Posterior vena cava (tissue), 2 donors: ENCODE measurements at places on chromosomes 2 and 18.

- DNase-seq = no peak
Measured at GRCh38 chr2:170813611-170814532, 2.8 kb upstream of the GAD1 start.

DNA sequence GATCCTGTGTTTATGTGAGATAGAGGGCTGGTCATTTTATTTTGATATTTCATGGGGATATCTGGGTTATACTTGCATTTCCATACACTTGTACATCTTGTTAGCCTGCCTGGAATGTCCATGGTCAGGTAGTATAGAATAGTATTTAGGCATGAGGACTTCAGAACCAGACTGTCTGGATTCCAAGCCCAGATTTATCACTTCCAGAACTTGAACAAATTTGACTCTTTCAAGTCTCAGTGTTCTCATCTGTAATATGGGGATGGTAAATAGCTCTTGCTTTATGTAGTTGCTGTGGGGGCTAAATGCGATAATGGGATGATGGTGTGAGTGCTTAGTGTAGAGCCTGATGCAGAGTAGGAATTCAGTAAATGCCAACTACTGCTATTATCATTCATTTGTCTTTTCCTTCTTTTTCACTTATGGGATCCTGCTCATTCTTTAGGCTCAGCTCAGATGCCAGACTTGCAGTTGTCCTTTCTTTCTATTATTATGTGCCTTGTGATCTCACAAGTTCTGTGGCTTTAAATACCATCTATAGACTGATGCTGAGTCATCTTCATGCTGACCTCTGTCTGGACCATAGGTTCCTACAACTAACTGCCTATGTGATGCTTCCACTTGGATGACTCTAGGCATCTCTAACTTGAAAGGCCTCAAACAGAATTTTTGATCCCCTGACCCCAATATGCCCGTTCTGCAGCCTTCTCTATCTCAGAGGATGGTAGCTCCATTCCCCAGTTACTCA lies 67.4 kb downstream of the POLE4 start:
- no peak for DNase-seq

GRCh38 chr2:86783615-86784339 lies 6.9 kb downstream of the CD8A start:
- DNase-seq = no peak

DNA sequence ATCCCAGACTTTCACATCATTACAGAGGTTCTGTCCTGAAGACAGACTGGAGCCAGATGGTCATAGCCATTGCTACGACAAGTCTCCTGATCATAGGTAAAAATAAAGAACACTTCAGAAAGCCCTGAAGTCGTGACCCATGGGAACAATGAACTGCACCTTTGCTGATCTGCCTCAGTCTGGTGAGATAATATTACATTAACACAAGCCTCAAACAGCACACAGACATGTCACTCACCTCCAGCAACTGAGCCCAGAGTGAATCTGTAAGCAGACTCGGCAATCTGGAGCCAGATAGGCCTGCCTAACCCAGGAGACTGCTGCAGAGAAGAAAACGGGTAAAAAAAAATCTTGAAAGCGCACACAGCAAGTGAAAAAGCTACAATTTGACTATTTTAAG lies 79.2 kb downstream of the SLC25A12 start:
- no peak for DNase-seq

GRCh38 chr2:18299423-18300212 lies 260.8 kb downstream of the RDH14 start:
- no peak for DNase-seq

- no peak for DNase-seq
Measured at GRCh38 chr2:74205596-74205995, 7.2 kb downstream of the MTHFD2 start.

GRCh38 chr2:11145350-11145749 lies 9.9 kb upstream of the SLC66A3 start:
- DNase-seq = no peak

DNA sequence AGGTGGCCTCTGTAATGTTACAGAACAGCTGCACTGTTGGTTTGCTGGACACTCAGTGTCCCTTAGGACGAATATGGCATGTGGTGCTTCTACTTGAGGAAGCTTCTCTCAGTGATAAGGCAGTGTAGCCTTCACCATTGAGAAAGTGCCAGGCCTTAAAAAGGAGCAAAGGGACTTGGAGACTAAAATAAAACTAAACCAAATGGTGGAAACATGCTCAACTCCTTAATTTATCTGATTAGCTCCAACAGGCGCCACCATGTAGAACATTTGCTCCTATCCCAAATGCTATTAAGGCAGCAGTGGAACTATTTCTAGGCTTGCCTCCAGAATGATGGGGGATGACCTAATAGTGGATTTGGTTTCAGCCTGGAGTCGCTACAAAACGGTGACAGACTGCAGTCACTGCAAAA lies 77.5 kb upstream of the MYL1 start:
- DNase-seq = no peak

DNA sequence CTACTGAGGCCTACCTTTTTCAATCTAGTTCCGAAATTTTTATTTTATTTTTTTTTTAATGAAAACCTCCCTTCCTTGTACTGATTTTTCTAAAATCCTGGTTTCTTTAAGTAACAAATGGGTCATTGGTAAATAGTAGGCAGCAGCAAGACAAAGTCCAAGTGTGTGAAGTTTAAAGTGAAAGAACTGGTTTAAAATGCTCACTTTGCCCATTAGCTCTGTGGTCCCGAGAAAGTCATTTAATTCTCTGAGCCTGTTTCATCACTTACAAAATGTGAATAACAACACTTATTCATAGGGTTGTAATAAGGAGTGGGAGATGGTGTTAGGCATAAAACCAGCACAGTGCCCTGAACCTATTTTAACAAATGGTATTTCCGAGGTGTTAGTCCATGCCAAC lies 426.2 kb downstream of the ERBB4 start:
- no peak for DNase-seq

GRCh38 chr2:238884122-238884811 lies 36.4 kb downstream of the TWIST2 start:
- DNase-seq = peak; percentile 73

DNA sequence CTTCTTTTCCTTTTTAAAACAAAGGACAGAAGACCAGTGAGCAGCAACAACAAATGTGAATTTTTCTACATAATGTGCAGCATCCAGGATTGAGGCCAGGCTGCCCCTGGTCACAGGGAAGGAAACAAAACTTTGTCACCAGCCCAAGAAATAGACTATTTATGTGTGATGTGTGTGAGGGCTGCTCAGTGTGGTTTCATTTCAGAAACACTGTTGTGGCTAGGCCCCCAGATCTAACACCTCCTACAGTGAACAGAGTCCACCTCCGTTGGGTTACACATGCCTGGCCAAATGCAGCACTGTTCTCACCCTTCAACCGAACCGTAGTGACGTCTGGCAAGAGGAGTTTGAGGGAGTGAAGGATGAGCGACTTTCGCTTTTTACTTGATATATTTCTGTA lies 146.3 kb upstream of the RIOK3 start:
- no peak for DNase-seq

- DNase-seq = no peak
Measured at GRCh38 chr2:45884126-45884525, 232.7 kb downstream of the PRKCE start.

DNA sequence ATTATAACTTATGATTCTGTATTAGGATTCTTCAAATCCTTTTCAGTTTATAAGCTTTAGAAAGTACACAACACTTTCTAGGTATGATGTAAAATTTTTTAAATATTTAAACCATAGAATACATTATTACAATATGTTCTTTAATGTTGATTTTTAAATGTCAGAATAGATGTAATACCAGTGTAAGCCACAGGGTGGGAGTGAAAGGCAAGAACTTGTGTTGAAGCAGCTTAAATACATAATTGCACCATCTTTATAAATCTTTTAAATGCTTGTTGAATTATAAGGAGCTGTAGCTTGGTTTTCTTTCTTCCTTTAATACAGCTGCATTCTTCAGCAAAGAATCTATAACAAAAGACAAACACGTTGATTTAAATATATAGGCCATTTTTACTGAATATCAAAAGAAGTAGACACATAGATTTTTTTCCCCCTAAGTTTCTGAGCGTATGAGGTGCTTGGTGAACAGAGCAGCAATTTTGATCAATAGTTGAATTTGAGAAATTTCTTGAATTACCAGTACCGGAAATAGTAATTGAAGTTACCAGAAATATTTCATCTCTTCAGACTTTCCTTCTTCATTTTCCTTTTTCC lies 63.0 kb downstream of the TANK start:
- DNase-seq = no peak

- no peak for DNase-seq
Measured at GRCh38 chr2:12507295-12507694, 209.4 kb upstream of the TRIB2 start.

- DNase-seq = no peak
Measured at GRCh38 chr2:241334813-241335212, 19.1 kb downstream of the SEPTIN2 start.
